ENCODE measurements at places on chromosomes 13 and 19. TPM values are rescaled to one million over a fixed set of nuclear protein-coding genes. Genes with fewer than 3 reads are reported as not detected.
A peak's percentile ranks its signal among the peaks of the same experiment; 100 is the strongest.

Gene CRLF1
- 10.5 TPM for total RNA-seq

Gene KCNC3
- total RNA-seq: 8.6 TPM

Gene ZNF528
- 1.1 TPM for total RNA-seq

Gene C19orf67
- total RNA-seq: 11.8 TPM

Gene CLEC17A
- not detected for total RNA-seq

Gene ZNF418
- 29.6 TPM for total RNA-seq

DNA sequence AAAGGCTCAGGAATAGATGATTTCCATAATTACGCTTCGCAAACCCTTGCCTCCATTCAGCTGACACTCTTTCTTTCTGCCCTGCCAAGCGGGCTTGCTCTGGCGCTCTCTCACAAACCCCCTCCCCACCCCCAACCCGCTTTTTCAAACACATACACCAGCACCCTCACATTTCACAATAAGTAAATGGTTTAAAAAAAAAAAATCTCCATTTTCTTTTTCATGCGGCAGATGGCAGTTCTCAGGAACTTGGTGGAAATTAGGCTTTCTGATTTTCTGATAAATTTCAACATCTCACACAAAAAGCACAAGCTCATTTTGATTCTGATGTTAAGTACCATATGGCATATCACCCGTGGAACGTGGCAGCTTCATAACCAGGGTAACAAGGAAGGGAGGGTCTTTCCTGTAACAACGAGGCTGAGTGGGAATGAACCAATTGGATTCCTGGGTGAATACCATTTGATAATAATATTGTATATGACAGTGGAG is 43.8 kb downstream of the C13orf42 start:
- no peaks in the 10 kb centered on the region for H3K36me3 ChIP-seq
- no peaks in the 10 kb centered on the region for H3K27me3 ChIP-seq
- DNase-seq: peak; percentile 26
- H3K4me3 ChIP-seq: no peak overlapping the region

Gene MRPL57
- total RNA-seq: 22.9 TPM

Gene KLK6
- 0.40 TPM for total RNA-seq

Gene PLIN4
- 0.77 TPM for total RNA-seq

Gene KLK12
- total RNA-seq: not detected

GRCh38 chr13:106700007-106700406 is 132.1 kb upstream of the ARGLU1 start:
- no peak overlapping the region for H3K27ac ChIP-seq
- H3K4me3 ChIP-seq: no peak overlapping the region
- H3K4me1 ChIP-seq: peaks cover 7% of the 10 kb centered on the region

DNA sequence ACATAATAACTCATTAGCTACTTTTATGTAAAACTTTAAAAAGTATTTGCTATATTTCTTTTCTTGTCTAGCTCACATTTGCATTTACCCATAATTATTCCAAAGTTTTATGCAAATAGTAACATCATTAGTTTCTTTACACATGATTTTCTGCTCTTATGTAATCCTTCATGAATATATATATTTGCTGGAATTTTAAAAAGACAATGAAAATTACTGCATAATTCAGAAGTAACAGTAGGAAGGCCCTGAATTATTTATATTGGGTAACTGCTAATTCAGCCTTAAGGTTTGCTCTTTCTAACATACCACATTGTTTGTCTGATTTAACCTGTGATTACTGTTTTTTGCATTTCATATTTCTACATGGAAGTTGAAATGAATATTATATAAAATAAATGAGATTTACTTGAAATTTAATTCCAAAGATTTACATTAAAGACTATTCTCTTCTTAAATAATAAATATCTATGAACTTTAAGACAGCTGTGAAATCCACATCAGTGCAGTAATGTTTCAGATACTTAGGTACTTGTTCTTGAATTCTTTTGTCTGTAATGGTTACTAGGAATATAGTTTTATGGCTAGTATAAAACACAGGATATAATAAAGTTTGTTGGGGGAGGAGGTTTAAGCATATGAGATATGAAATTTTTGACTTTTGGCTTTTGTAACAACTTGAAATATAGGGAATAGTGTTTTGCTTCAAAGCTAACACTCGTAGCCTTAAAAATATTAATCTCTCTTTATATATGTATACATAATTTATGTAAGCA is 46.0 kb downstream of the B3GLCT start:
- no peak for DNase-seq
- no peaks in the 10 kb centered on the region for H3K4me1 ChIP-seq
- no peak overlapping the region for H3K27ac ChIP-seq
- no peak overlapping the region for H3K4me3 ChIP-seq
- H3K27me3 ChIP-seq: no peaks in the 10 kb centered on the region

DNA sequence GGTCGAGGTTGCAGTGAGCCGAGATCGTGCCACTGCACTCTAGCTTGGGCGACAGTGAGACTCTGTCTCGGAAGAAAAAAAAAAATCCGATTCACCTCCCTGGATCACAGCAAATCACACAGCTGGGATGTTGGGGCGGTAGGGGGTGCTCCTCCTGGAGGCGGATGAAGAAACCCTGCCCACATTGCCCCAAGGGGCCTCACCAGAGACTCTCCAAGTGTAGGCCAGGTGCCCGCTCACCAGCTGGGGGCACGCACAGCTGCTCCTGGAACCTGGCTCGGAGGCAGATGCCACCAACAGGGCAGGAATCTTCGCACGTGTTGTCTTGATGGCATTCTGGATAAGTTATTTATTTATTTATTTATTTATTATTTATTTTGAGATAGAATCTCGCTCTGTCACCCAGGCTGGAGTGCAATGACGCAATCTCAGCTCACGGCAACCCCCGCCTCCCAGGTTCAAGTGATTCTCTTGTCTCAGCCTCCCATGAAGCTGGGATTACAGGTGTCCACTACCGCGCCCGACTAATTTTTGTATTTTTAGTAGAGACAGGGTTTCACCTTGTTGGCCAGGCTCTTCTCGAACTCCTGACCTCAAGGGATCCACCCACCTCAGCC is 3.1 kb downstream of the UQCR11 start:
- H3K4me1 ChIP-seq: peaks cover 5% of the 10 kb centered on the region
- no peaks in the 10 kb centered on the region for H3K27me3 ChIP-seq
- DNase-seq: no peak

- H3K27ac ChIP-seq: no peak overlapping the region
- peak; percentile 93 for DNase-seq
These were observed 8.0 kb downstream of the NAPSA start for GRCh38 chr19:50357178-50358100.

- peak; percentile 61 for DNase-seq
- peak overlapping the region; percentile 50 for H3K4me3 ChIP-seq
- peaks cover 42% of the 10 kb centered on the region for H3K36me3 ChIP-seq
- H3K27ac ChIP-seq: no peak overlapping the region
These were observed 11.9 kb upstream of the C13orf42 start for GRCh38 chr13:51122868-51123566.

DNA sequence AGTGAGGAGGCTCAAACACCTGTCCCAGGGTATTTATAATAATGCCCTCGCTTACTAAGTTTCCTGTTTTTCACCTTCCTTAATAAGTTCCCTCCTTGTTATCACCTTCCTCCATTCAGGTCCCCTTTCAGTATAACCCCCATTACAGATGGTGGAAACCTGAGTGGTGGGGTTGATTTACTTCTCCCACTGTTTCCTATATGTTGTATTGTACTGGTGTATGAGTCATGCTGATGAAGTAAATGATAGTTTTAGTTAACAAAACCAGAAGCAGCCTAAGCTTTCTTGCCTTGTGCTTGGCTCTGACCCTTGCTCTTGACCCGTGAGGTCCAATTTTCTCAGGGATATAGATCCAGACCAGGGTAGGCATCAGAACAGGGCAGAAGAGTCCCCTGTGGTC is 22.3 kb upstream of the TNFSF11 start:
- no peak overlapping the region for H3K4me3 ChIP-seq
- peaks cover 9% of the 10 kb centered on the region for H3K4me1 ChIP-seq
- no peak overlapping the region for H3K27ac ChIP-seq
- no peaks in the 10 kb centered on the region for H3K36me3 ChIP-seq

- H3K36me3 ChIP-seq: no peaks in the 10 kb centered on the region
- DNase-seq: no peak
- peaks cover 11% of the 10 kb centered on the region for H3K4me1 ChIP-seq
These were observed 564.8 kb upstream of the SLITRK1 start for GRCh38 chr13:84446972-84447639.

- no peak for DNase-seq
- no peak overlapping the region for H3K27ac ChIP-seq
- no peak overlapping the region for H3K4me3 ChIP-seq
- no peaks in the 10 kb centered on the region for H3K4me1 ChIP-seq
These were observed 77.5 kb downstream of the RBM26 start for GRCh38 chr13:79328510-79328909.

DNA sequence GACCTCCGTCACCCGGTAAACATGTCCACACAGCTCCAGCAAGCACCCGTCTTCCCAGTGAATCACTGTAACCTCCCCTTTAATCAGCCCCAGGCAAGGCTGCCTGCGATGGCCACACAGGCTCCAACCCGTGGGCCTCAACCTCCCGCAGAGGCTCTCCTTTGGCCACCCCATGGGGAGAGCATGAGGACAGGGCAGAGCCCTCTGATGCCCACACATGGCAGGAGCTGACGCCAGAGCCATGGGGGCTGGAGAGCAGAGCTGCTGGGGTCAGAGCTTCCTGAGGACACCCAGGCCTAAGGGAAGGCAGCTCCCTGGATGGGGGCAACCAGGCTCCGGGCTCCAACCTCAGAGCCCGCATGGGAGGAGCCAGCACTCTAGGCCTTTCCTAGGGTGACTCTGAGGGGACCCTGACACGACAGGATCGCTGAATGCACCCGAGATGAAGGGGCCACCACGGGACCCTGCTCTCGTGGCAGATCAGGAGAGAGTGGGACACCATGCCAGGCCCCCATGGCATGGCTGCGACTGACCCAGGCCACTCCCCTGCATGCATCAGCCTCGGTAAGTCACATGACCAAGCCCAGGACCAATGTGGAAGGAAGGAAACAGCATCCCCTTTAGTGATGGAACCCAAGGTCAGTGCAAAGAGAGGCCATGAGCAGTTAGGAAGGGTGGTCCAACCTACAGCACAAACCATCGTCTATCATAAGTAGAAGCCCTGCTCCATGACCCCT is 9.0 kb upstream of the CEACAM5 start:
- H3K27me3 ChIP-seq: no peaks in the 10 kb centered on the region
- no peaks in the 10 kb centered on the region for H3K4me1 ChIP-seq
- DNase-seq: peak; percentile 23
- H3K27ac ChIP-seq: no peak overlapping the region
- H3K4me3 ChIP-seq: no peak overlapping the region

DNA sequence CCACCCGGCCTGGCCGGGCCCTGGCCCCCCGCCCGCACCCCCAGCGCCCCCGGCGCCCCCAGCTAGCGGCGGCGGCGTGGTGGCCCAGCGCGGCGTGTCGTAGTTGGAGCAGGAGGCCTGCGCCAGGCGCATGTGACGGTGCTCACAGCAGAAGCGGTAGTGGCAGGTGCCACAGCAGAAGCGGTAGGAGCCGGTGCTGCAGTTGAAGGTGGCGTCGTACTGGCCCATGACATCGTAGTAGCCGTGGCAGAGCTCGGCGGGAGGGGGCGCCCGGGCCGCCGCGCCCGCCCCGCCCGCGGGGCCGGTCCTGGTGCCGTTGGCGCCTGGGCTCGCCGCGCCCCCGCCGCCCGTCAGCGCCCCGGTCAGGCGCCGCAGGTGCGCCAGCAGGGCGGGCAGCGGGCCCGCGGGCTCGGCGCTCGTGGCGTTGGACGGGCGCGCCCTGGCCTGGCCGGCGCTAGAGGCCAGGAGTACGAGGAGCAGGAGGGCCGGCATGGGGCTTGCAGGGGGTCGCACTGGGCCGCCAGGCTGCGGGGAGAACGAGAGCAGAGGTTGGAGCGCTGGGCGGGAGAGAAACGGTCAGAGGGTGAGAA is 633 bp downstream of the SHISA7 start:
- no peaks in the 10 kb centered on the region for H3K36me3 ChIP-seq
- H3K27me3 ChIP-seq: peaks cover 100% of the 10 kb centered on the region
- H3K4me1 ChIP-seq: no peaks in the 10 kb centered on the region
- H3K27ac ChIP-seq: no peak overlapping the region
- peak; percentile 79 for DNase-seq

DNA sequence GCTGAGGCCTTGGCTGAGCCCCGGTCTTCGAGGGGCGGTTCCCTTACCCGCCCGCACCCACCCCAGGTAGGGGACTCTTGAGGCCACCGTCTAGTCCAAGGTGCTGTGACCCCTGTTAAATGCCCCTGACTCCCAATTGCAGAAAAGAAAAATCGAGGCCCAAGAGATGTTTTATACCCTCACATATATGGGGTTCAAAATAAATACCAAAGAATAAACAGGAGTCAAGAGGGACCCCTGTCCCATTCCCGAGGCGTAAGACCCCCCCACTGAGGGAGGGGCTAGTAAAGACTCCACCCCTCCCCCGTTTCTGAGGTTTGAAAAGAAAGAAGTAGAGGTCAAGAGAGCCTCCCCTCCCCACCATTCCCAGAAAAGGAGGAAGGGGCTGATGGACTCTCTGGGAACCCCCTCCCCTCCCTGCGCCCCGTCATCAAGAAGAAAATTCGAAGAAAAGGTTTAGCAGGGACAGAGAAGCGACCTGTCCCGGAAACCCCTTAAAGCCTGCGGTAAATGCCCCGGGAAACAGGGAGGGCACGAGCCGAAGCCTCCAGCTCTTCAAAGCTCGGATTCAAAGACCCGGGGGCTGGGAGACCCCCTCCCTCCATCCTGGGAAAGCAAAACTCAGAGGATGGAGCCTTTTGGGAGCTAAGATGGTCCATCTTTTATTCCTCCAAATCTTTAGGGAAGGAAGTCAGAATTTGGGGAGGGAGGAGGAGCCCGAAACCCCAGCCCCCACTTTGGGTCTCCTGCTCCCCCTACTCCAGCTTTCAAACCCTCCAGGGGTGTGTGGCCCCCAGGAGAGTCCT is 755 bp upstream of the RAB3A start:
- peak; percentile 90 for DNase-seq
- H3K27ac ChIP-seq: peak overlapping the region; percentile 86
- H3K4me3 ChIP-seq: peak overlapping the region; percentile 87
- no peaks in the 10 kb centered on the region for H3K4me1 ChIP-seq

GRCh38 chr19:18379803-18380747 is 5.9 kb upstream of the GDF15 start:
- no peaks in the 10 kb centered on the region for H3K36me3 ChIP-seq
- no peak overlapping the region for H3K4me3 ChIP-seq
- H3K4me1 ChIP-seq: no peaks in the 10 kb centered on the region
- no peak overlapping the region for H3K27ac ChIP-seq
- H3K27me3 ChIP-seq: no peaks in the 10 kb centered on the region

DNA sequence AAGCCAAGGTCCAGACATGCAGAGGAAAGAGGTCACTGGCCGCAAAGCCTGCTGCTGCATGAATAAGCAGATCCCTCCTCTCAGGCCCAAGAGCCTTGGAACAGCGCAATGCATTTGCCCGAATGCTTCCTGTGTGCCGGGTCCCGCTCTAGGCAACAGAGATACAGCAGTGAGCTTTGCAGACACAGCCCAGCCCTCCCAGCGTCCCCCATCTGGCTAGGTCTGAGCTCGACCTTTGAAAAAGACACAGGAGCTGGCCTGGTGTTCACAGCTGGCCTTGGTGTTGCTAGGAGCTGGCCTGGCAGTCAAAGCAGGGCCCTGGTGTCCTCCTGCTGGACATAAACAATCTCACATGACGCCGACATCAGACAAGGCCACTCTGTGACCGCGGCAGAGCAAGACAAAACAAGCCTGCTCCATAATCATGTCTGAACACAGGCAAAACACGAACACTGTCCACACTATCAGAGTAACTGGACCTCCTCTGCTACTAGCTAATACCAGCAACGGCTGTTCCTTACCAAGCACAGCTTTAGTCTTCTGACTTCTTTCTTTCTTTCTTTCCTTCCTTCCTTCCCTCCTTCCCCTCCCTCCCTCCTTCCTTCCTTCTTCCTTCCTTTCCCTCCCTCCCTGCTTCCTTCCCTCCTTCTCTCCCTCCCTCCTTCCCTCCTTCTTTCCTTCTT is 5.7 kb upstream of the PEX11G start:
- no peaks in the 10 kb centered on the region for H3K36me3 ChIP-seq
- no peak overlapping the region for H3K4me3 ChIP-seq
- H3K27ac ChIP-seq: peak overlapping the region; percentile 75
- no peak for DNase-seq

Gene CAPS
- total RNA-seq: 6.6 TPM

Data from endodermal cell (in vitro differentiated cells).